ENCODE measurements at places on chromosomes 7 and 10.

- no peak for DNase-seq
These were observed 303.9 kb downstream of the WDR37 start for GRCh38 chr10:1360011-1360557.

DNA sequence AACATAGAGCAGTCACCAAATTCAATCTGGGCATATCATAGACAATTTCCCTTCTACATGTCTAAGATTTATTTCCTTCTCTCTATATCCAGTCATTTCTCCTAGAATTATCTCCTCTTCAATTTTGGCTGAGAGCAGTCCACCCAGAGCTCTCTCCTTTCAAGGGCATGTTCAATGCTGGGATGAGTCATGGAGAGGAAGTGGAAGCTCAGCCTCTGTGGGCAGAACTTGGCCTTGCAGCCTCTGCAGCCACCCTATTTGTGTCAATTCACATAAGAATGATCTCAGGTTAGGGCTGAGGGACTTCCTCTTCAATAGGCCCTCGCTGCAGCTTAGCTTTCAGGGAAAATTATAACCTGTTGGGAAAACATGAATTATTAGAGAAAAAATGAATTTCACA, 560.8 kb downstream of the POM121L12 start:
- no peak for DNase-seq

- no peak for DNase-seq
These were observed 295.6 kb downstream of the DPP6 start for GRCh38 chr7:154347700-154348266.

DNA sequence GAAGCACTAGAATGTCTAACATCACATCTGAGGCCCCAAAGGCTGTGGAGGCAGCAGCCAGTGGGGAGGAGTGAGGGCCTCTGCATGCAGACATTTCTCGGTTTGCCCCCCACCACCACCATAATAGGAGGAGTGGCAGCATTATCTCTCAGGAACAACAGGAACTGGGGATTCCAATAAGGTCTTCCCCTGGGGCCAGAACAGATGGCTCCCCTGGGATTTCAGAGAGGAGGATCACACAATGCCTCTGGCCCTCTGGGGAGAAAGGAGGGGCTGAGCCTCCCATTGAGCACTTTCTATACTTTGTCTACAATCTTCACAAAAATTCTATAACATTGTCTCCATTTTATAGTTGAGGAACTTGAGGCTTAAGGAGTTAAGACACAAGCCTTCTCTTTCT, 61.1 kb downstream of the GRID1 start:
- DNase-seq, result no peak

DNA sequence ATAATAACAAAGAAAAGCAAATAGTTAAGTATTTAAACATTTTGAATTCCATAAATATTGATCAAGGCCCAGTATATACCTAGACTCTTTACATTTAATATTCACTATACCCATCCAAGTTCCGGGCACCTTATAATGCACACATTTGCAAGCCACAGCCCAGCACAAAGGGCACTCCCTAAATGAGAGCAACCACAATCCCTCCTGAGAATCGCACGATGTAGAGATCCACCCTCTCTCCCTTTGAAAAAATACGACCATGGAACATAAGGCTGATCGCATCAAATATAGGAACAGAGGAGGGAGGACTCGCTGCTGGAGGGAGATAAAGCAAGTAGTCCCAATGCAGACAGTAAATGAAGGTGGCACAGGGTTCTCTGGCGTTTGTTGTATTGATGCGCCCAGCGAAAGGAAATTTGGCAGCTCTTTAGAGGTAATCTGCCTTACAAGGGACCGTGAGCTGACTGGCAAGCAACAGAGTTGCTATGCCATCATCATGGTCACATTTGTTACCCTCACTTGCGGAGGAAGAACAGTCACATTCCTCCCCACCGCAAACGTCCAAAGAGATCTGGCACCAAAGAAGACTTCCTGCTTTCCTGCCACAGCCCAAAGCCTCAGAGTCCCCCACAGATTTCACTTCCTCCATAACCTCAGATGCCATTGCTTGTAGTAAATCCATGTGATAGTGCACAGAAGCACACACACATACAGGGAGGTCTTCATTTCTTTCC, 16.1 kb upstream of the TAS2R40 start:
- DNase-seq, result no peak

DNA sequence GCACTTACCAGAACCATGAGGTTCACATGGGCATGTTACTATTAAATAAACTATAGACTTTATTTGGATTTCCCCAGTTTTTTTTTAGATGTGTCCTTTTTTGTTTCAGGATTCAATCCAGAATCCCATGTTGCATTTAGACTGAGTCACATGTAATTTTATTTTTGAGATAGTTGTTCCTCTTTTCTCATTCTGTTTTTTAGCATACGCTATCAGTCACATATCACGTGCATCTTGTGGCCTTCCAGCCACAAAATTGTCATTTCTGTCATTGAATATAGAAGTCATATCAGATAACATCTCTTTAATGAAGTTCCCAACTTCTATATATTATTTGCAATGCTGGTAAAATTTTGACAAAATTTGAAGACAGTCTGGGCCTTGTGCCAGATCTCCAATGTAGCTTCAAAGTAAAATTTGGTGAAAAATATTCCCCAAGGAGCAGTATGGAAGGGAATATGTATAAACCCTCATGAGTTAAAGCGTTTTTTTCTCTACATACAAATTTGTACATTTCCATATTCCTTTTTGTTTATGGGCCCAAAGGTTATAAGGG, 132.3 kb upstream of the MKI67 start:
- DNase-seq, result no peak

- DNase-seq, result no peak
These were observed 65.8 kb upstream of the CAMK2B start for GRCh38 chr7:44391171-44391570.

GRCh38 chr7:139300390-139300789, 40.7 kb upstream of the FMC1 start:
- no peak for DNase-seq

DNA sequence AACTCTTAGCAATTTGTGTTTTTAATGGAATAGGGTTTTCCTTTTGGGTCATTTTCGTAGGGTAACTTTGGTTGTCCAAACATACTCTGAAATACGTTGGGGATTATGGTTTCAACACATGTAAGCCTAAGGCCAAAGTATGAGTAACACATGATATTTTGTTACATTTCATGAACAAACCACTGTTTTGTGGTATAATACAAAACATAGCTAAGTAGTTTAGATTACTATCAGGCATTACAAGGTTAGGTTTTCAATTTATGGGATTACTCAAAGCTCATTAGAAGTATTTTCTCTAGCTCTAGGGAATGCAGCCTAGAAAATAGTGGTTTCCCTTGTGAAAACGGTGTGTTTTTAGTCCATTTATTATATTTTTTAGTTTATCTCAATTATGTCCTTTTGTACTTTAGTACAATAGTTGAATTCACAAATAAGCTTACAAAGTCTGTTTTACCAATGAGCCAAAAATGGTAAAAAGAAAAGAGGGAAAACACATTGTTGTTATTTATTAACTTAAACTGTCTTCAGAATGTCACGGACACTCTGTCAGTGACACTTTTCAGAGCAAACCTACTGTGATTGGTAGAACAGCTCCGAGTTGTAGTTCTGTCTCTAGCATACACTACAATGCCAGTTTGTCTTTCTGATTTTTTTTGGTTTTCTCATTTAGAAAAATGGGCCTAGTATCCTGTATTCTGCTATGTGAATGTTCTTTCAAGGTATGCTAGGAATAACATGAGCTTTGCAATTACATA, 473.7 kb downstream of the SUGCT start:
- DNase-seq, result no peak

DNA sequence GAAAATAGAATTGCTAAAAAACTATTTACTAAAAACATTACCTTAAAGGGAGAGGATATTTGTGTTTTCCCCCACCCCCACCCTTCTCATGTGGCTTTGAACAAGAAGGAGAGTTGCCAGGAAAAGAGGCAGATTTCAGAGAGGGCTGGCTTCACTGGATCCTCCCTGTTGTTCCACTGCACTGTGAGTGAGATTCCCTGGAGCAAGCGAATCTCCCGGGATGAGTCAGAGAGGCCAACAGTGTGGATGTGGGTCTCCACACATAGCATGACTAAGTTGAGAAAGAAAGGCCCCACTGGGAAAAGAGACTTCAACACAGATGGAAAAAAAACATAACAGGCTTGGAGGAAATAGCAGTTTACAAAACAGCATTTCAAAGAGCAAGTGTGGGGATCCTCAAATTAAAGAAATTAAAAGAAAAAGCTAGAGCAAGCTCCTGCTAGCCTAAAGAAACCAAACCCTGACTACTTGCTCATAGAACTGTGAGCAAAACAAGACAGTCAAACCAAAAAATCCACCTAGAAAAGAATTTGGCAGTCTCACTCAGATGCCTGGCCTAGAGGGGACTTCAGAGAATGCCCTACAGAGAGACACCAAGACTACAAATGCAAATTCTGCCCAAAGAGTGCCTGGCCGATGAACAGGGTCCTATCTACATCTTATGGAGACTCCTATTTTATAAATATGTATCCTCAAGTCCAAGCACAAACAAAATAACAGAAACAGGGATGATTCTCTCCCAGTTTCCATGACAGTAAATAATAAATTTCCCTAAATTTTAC, 3.4 kb downstream of the CAV1 start:
- DNase-seq, result no peak

GRCh38 chr7:126818393-126819196, 434.1 kb downstream of the GRM8 start:
- no peak for DNase-seq

- no peak for DNase-seq
These were observed 14.8 kb upstream of the LSM8 start for GRCh38 chr7:118169146-118169545.

GRCh38 chr10:51162002-51162401, 87.7 kb downstream of the PRKG1 start:
- no peak for DNase-seq

DNA sequence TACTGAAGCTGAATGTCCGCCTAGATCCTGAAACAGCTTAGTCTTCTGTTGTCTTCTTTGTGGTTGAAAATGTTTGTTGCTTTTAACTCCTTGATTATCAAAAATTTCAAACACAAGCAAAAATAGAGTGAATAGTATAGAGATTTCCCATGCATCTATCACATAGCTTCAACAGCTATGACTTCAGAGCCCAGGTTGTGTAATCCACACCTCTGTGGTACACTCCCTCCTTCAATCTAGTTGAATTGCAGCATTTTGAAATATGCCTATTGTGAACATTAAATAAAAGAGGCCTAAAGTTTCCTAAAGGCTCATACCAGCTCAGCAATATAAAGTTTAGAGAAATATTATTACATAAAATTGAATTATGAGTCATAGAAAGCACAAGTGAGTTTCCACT, 204.7 kb upstream of the HDAC9 start:
- DNase-seq, result no peak

DNA sequence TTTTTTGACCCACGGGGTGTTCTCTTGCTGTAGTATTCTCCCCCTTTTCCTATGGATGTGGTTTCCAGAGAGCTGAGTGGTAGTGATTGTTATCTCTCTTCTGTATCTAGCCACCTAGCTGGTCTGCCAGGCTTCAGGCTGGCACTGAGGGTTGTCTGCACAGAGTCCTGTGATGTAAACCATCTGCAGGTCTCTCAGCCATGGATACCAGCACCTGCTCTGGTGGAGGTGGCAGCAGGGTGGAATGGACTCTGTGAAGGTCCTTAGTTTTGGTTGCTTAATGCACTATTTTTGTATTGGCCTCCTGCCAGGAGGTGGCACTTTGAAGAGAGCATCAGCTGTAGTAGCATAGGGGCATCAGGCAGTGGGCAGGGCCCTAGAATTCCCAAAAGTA, 851 bp downstream of the HYAL4 start:
- DNase-seq, result no peak

- DNase-seq, result no peak
These were observed 23.2 kb downstream of the KPNA7 start for GRCh38 chr7:99184532-99185218.

GRCh38 chr10:79418886-79419595, 26.4 kb downstream of the ZCCHC24 start:
- no peak for DNase-seq

GRCh38 chr7:79410345-79410744, 43.1 kb downstream of the MAGI2 start:
- DNase-seq, result no peak

DNA sequence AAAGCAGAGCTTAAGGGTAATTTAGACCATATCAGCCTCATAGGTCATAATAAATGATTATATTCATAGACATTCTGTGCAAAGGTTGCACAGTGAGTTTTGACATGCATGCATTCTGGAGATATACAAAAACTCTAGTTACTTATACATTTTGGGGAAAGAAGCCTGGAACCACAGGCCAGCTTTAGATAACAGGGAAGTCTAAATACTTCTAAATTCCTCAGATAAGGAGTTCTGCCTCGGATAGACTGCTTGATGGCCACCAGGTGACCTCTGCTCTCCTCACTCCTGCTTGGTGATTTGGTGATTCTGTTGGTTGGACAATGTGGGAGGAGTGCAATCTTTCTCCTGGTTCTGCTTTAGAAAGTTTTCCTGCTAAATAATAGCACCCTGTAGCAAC, 77.9 kb downstream of the SGMS1 start:
- DNase-seq, result no peak

GRCh38 chr7:70360557-70360956, 762.3 kb downstream of the AUTS2 start:
- no peak for DNase-seq

DNA sequence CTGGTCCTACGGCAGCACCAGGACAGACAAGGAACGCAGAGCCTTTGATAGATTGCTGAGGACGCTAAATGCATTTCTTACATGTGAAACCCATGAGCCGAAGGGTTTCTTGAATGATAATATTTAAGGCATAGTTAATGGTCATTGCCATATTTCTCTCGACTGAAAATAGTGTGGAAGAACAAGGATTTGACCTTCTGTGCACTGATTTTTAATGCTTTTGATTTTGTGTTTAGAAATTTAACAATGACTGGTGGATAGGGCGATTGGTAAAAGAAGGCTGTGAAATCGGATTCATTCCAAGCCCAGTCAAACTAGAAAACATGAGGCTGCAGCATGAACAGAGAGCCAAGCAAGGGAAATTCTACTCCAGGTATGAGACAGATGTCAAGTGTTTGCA, 150.8 kb downstream of the NSUN6 start:
- DNase-seq, result no peak

DNA sequence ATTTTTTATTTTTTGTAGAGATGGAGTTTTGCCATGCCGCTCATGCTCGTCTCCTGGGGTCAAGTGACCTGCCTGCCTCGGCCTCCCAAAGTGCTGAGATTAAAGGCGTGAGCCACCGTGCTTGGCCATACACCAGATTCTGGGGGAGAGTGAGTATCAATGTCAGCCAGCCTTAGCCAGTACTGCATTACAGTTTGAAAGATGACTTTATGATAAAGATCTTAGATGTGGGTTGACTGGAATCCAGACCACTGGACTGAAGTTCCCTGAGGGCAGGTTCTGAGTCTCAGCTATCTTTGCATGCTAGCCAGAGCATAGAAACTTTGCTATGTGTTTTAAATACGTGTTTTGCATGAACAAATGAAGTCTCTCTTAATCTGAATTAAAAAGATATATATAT, 117.2 kb upstream of the EFCAB10 start:
- DNase-seq, result no peak
